Stimulated activated CD4-positive, alpha-beta T cell treated with anti-CD3 and anti-CD28 coated beads, Interleukin-4, amount 100 ng/mL, for 24 hours (primary cell): ENCODE measurements at places on chromosomes 12 and 14.

DNA sequence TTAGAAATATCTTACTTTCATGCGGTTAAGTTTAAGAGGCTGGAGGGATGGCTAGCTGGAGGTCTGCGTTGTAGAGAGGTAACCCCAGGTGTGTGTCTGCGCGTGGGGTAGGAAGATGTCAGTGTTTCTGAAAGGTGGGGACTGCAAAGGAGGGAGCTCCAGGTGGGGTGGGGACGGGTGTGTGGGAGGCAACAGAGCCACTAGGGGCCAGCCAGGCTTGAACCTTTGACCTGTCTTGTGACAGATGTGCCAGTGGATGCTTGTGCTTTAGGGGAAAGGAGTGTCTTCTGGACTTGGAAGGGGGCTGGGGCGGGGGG lies 841 bp downstream of the GLI1 start:
- DNase-seq, result no peak

DNA sequence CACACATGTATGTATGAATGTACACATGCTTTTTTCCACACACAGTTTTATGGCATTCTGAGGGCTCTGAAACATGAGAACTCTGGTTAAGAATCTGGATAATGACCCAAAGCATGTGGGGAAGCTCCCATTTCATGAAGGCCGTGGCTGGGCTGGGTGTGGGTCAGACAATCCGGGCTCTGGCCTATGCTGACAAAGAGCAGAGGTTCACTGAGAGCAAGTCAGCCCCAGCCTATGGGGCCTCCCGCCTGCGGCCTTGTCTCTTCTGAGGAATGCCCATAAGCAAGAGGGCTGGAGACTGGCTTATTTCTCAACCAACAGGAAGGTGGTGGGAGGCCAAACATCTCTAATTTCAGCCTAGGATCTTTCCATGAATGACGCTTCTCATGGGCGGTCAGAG lies 8.5 kb downstream of the MYH6 start:
- no peak for DNase-seq

DNA sequence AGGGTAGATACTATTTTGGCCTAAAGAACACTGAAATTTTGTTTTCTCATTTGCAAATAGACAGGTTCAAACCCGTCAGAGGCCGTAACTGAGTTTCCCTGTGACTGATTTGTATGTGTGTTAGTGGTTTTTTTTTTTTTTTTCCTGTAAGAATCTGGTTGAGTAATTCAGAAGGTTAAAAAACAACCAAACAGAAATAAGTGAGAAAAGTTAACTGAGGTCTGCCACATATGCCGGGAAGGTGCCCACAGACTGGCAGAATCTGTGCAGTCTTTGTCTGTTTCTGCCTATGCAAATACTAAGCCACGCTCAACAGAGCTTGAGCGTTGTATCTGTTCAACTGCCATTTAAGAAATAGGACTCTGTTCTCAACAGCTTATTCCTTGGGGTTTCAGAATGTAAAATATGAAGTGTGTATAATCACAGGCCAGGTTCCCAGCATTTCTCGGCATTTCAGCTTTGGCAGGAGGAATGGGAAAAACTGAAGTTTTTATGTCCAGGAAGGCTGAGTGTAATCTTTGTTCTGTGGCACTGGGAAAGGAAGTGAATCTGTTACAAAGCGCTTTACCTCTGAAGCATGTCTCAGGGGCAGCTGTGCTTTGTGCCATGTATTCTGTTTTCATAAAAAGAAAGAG lies 181.9 kb downstream of the PRKCH start:
- DNase-seq, result peak; percentile 73

DNA sequence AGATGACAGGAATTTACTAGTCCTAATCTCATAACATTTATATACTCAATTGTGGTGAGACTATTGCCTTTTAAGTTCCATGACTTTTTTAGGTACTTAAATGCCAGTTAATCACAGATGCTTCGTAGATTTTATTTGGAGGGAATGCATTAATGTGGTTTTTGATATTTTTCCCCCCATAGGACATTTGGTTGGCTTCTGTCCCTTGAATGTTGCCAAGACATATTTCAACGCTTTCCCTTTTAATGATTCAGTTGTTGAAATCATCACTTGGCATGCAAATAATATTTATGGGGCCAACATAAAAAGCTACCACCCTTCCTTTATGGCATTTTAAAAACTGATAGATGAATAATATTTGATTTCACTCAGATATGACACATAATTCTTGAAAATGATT lies 172.1 kb downstream of the ACSS3 start:
- no peak for DNase-seq

GRCh38 chr12:130240831-130241590 lies 78.7 kb downstream of the FZD10 start:
- no peak for DNase-seq

DNA sequence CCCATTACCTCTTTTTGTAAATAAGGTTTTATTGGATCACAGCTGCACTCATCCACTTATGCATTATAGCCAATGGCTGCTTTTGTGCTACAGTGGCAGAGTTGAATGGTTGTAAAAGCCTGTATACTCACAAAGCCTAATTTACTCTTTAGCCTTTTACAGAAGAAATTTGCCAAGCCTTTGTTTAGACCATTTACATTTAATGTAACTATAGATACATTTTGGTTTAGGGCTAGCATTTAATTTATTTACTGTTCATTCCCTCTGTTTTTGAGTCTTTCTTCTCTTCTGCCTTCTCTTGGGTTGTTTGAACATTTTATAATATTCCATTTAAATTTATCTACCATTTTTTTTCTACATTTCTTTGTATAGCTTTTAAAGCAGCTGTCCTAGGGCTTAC lies 217.1 kb upstream of the AMIGO2 start:
- no peak for DNase-seq

DNA sequence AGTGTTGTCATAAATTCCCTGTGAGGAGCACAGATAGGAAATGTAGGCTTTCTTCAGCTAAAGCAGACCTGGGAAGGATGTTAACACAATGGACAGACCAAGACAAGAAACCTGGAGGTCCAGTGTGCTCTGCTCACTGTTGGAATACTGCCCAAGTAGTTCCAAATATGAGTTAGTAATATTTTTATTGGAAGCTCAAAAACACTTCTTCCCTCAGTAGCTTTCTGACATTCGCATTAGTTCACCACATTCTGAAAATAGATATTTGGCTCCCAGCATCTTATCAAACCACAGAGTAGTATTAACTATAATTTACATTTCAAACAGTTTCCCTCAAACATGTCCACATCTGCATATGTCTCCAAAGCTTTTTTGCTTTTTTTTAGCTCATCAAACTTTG lies 74.8 kb upstream of the PYGL start:
- no peak for DNase-seq

DNA sequence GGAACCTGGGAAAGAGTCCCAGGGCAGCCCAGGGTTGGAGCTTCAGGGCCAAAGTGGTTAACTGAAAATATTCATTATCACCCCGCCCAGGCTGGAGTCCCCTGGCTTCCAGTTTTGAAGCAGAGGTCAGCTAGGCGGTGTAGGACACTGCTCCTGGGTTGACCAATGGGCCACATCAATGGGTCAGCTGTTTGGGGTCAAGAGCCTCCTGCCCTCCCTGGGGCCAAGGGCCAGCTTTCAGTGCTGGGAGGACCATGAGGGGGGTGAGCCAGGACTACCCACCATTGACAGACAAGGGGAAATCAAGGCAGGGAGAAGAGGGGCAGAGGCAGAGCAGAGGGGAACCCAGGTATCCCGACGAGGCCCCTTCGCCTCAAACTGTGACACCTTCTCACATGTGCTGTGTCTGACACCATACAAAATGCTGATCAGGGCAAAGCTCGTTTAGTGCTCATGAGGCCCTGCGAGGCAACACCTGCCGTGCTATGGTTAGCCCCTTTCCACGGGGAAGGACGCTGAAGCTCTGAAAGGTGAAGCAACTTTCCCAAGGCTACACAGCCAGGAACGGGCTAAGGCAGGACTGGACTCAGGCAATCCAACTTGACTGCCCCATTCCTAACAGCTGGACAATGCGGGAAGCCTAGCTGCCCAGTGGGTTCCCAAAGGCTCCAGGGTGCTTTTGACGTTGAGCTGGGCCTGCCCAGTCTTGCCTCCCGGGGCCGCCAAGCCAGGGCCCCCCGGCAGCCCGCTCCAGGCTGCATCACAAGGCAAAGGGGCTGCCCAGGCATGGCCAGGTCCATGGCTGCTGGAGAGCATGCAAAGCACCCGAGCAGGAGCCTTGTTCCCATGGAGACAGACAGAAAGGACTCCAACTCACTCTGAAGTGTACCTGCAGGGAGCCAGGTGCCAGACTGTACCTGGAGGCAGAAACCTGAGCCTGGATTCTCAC lies 2.0 kb downstream of the SYNE3 start:
- DNase-seq, result no peak

DNA sequence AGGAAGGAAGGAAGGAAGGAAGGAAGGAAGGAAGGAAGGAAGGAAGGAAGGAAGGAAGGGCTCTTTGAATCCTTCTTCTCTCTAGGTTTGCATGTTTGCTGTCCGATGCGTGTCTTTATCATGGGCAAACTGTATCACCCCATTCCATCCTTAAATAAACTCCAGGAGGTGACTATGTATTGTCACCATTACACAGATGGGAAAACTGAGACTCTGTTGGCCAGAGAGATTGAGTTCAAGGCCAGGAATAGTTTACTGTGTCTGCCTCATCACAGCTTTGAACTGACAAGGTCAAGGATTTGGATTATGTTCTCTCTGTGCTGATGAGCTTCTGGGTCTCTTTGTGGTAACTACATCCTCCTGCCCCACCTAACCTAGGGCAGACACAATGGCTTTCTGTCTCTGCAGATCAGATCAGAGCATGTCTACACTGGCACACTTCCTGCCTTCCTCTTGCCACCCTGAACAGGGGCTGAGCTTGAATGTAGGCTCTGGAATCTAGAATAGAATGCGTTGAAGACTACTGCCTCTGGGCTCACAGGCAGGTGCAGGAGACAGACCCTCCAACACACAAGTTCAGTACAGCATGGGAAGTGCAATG lies 78.9 kb upstream of the MAP1LC3B2 start:
- no peak for DNase-seq

- no peak for DNase-seq
Observed at GRCh38 chr14:44204061-44204835, 302.8 kb downstream of the FSCB start.

GRCh38 chr12:124412646-124413015 lies 117.7 kb downstream of the RFLNA start:
- no peak for DNase-seq
